ENCODE measurements at places on chromosomes 11 and 22. TPM values are rescaled to one million over a fixed set of nuclear protein-coding genes. Genes with fewer than 3 reads are reported as not detected.

SCGB1D1 gene
- total RNA-seq, result not detected

GRCh38 chr11:36240173-36240572 lies 49.1 kb downstream of the COMMD9 start:
- H3K27me3 ChIP-seq, result no peaks in the 10 kb centered on the region
- H3K27ac ChIP-seq, result no peak overlapping the region
- DNase-seq, result no peak
- H3K36me3 ChIP-seq, result no peaks in the 10 kb centered on the region
- no peaks in the 10 kb centered on the region for H3K4me1 ChIP-seq

SMIM38 gene
- 0.46 TPM for total RNA-seq

DNA sequence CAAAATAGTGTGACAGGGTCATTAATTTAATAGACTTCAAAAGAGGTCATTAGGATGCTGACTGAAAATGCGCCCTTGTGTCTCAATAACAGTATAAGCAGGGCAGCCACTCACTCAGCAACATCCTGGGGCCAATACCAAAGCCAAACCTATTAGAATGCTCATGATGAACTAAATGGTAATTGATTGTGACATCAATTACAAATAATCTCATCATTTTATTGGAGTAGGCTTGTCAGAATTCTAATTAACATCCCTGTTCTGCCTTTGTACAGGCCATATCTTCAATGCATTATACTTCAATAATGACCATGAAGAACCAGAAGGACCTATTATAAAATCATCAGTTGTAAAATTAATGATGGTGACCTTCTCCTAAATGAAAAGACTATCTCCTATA lies 64.2 kb downstream of the DNAJC24 start:
- no peak overlapping the region for H3K27ac ChIP-seq
- H3K4me3 ChIP-seq, result no peak overlapping the region
- no peaks in the 10 kb centered on the region for H3K36me3 ChIP-seq
- no peaks in the 10 kb centered on the region for H3K27me3 ChIP-seq
- no peak for DNase-seq
- H3K4me1 ChIP-seq, result no peaks in the 10 kb centered on the region

DNA sequence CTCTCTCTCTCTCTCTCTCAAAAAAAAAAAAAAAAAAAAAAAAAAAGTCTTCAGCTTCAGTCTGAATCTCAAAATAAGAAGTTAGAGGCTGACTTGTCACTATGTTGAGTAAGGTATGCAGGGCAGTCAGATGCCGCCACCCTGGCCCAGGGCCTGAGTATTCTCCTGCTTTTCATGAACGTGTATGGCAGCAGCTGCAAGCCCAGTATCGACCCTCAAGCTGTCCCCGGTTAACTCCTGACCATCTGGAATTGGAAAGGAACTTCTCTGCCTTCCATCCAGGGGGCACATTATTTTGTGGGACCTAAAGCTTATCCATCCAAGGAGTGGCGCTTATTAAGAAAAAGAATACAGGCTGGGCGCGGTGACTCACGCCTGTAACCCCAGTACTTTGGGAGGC lies 11.4 kb downstream of the MRGPRD start:
- no peak overlapping the region for H3K27ac ChIP-seq
- H3K4me1 ChIP-seq, result no peaks in the 10 kb centered on the region
- no peaks in the 10 kb centered on the region for H3K36me3 ChIP-seq
- H3K4me3 ChIP-seq, result no peak overlapping the region
- DNase-seq, result no peak
